ENCODE measurements at places on chromosomes 7 and 10. TPM values are rescaled to one million over a fixed set of nuclear protein-coding genes. Genes with fewer than 3 reads are reported as not detected.

Gene CYP2C9
- not detected for total RNA-seq

Gene SPDYE2
- not detected for total RNA-seq

Gene BTBD16
- total RNA-seq = 0.42 TPM

Gene GTF2IRD2
- total RNA-seq = 2.5 TPM

Data from H7 (cell line).